Bladder microvascular endothelial cell (primary cell): ENCODE measurements at places on chromosomes 3 and 15. TPM values are rescaled to one million over a fixed set of nuclear protein-coding genes. Genes with fewer than 3 reads are reported as not detected.

ADAMTS7 gene
- 11.2 and 21.2 TPM in 2 replicates for total RNA-seq

FMN1 gene
- total RNA-seq, result 0.16 and 0.25 TPM in 2 replicates

C3orf33 gene
- total RNA-seq, result 0.65 and 1.6 TPM in 2 replicates

HRG gene
- total RNA-seq, result not detected in 2 replicates

OR4M2 gene
- total RNA-seq, result not detected in 2 replicates
